Stimulated activated CD4-positive, alpha-beta T cell treated with anti-CD3 and anti-CD28 coated beads, Interleukin-2, amount 100 ng/mL, for 24 hours (primary cell): ENCODE measurements at places on chromosomes 6 and 20.

DNA sequence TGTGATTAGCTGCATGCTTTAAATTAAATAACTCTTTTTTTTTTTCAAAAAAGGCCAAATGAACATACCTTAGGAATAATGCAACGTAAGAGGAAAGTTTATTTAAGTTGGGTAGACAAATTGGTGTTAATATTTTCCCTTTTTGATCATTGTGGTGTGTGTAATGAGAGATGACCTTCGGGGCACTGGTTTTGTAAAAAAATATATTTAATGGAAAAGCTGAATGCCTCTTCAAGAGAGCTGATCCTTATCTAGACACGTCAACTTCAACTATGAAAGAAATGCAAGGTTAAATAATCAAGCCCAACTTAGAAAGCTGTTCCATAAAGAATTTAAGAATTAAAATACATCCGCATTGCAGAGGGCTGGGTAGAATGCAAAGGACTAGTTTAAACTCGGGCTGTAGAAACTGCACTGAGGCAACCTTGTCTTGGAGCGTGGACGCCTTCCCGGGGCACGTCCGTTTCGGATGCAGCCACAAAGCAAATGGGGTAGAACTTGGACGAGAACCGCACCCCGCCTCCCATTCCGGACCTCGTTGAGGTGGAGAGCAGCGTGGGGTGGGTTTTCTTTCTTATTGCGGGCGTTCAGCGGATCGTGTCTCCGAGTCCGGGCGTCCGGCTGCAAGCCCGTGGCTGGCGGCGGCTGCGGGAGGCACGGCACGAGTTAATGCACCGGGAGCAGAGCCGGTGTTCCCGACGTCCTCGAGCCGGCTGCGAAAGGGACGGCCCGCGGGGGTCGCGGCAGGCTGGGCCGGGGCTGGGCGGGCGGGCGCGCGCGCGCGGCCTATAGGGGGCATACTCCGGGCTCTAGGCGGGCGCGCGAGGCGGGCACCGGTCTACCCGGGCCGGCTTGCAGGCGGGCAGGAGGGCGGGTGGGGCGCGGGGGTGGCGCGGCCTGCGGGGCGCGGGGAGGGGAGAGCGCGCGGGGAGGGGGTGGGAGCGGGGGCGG, 1.9 kb downstream of the JARID2 start:
- peak; percentile 62 for DNase-seq

GRCh38 chr6:11043378-11043960, 636 bp downstream of the ELOVL2 start:
- DNase-seq: no peak

GRCh38 chr6:28988536-28989311, 16.4 kb downstream of the ZNF311 start:
- DNase-seq: peak; percentile 83

DNA sequence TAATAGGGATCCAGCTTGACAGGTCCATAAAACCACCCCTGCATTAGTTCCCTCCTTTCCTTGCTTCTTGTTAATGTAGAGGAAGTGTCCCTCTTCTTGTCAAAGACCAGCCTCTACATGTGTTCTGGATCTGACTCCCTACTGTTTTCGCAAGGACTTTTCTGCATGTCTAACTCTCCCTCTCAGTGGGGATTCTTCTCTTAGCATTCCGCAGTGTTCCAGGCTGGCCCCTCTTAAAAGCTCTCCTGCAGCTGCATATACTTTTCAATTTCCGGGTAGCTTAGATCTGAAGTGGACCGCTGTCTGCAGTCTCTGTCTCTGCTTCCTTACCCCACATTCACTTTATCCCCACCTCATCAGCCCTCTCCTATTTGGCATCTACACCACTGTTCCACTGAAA, 96.1 kb upstream of the MAN1A1 start:
- DNase-seq: no peak

DNA sequence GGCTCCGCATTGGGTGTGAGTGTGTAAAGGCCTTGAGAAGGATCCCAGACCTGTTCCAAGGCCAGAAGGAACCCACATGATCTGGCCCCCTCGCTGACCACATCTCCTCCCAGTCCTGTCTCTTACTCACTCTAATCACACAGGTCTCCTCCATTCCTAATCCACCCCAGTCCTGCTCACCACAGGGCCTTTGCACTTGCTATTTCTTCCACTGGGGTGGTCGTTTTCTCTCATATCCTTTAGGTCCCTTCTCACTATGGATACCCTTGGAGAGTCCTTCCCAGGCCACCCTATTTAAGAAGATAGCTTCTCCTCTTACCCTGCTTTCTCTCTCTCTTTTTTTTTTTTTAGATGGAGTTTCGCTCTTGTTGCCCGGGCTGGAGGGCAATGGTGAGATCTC, 65.7 kb downstream of the CD40 start:
- DNase-seq: no peak
